ENCODE measurements at places on chromosomes 6 and 20.

DNA sequence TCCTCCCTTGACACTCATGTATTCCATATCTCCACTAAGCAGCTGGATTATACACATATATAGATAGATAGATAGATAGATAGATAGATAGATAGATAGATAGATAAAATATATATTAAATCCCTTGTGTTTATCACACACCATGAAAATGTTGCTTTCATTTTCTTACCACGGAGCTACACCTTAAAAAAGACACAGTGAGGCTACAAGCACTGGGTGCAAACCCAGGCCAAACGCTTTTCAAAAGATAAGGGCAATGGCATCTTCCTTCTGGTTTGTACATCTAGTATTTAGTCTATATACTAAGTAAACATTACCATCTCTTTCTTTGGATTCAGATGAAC is 377.1 kb downstream of the ESR1 start:
- no peak for DNase-seq

DNA sequence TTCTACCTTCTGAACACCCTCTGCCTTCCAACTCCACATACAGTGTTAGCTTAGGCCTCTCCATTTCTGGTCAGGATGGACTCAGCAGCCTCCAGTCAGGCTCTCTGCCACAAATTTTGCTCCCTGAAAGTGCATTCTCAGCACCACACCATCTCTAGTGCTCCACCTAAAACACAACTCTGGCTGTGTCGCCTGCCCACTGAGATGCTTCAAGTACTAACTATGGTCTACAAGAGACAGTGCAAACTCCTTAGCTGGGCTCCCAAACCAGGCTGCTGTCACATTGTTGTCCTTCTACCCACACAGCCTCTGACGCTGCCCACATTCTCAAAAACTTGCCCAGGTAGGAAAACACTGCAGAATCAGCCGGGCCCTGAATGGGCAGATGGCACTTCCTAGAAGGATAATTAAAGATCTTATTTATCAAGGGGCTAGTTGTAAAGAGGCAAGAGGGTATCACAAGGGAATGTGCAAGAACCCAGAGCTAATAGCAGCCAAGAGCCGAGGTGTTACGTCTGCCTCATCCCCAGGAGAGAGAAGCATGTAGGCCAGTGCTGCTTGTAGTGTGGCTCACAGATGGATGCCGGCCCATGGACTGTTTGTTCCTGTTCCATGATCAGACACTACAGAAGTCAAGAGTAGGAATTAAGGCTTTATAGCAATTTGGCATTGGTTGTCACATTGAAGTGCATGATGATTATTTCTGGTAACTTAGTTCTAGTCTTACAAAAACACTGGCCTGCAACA is 189.7 kb downstream of the LRFN2 start:
- DNase-seq: no peak

- DNase-seq: no peak
Observed at GRCh38 chr20:42775866-42776265, 413.8 kb downstream of the PTPRT start.

- DNase-seq: no peak
Observed at GRCh38 chr20:55540486-55540885, 464.8 kb downstream of the CBLN4 start.

DNA sequence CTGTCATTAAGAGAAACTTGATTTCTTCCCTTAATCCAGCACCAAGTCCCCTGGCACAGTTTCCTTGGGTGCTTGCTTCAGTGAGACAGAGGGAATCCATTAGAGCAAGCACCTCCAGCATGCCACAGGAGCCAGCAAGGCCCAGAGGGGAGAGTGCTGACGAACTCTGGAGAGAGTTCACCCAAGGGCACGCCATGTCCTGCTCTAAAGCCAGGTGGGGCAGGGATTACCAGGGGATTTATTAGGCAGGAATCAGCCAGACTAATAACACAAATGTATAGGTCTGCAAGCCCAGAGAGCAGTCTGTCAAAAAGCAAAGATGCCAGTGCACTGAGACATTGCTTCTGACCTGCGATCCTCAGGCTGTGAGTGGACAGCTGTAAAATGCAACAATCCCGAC is 155.4 kb upstream of the SYNDIG1 start:
- DNase-seq: no peak

GRCh38 chr6:71239694-71240093 is 48.9 kb upstream of the OGFRL1 start:
- DNase-seq: peak; percentile 59

GRCh38 chr6:35161266-35161665 is 20.1 kb upstream of the TCP11 start:
- DNase-seq: no peak

- no peak for DNase-seq
Observed at GRCh38 chr6:4153514-4153985, 18.2 kb upstream of the ECI2 start.

DNA sequence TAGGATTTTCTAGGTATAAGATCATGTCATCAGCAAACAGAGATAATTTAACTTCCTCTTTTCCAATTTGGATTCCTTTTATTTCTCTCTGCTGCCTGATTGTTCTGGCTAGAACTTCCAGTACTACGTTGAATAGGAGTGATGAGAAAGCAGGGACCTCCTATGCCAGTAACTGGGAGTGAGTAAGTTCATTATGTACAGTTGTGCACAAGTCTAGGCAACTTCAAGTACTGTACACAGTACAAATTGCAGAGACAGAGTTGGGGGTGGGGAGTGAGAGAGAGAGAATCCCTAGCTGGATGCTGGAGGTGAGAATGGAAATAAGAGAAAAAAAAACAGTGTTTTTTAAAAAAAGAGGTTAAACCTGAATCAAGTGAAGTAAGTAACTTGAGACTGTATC is 210.2 kb downstream of the MMUT start:
- no peak for DNase-seq

DNA sequence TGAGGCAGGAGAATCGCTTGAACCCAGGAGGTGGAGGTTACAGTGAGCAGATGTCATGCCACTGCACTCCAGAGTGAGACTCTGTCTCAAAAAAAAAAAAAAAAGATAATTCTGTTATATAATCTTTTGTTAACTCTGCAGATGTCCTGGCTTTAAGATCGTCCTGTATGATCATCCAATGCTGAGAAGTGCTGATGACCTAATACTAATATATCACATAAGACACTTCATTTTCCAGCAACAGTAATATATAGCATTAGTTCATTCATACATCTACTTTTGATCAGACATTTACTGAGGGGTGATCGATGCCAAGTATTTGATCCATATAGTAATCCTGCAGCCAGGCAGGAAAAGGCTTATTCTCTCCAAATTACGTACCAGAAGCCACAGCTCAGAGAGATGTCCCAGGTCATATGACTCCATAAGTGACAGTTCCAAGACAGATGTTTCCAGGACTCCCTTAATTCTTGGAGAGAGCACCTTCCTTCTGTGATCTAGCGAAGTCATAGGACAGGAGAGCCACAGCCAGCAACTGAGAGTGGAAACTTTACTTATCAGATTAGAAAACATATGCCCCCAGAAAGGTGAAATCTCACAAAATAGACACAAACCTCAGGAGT is 60.7 kb downstream of the SHLD1 start:
- no peak for DNase-seq

GRCh38 chr6:23218751-23219150 is 649.4 kb downstream of the HDGFL1 start:
- no peak for DNase-seq

GRCh38 chr6:108365478-108365877 is 70.6 kb downstream of the AFG1L start:
- peak; percentile 6 for DNase-seq

GRCh38 chr6:165704045-165704748 is 41.2 kb upstream of the PDE10A start:
- DNase-seq: peak; percentile 83

GRCh38 chr20:21520702-21521595 is 7.1 kb upstream of the NKX2-2 start:
- peak; percentile 4 for DNase-seq

DNA sequence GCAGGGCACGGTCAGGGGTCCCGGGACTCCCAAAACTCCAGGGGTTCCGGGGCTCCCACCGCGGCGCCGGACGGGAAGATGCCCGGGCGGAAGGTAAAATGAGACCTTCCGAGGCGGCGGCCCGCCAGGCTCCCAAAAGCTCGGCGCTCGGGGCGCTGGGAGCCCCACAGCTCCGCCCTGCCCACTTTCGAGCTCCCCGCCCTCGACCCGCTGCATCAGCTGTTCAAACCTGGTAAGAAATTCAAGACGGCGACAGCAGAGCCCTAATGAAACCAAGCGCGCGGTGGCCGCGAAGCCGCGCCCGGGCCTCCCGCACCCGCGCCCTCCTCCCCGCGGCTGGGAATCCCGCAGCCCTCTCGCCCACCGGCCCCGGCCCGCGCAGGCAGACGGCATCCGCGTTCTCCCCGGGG is 369 bp downstream of the SLC4A11 start:
- peak; percentile 18 for DNase-seq

GRCh38 chr20:1374246-1374645 is 18.6 kb downstream of the FKBP1A start:
- peak; percentile 65 for DNase-seq

- no peak for DNase-seq
Observed at GRCh38 chr6:36722879-36723278, 25.3 kb downstream of the RAB44 start.

- no peak for DNase-seq
Observed at GRCh38 chr6:45491874-45492273, 114.1 kb upstream of the SUPT3H start.

DNA sequence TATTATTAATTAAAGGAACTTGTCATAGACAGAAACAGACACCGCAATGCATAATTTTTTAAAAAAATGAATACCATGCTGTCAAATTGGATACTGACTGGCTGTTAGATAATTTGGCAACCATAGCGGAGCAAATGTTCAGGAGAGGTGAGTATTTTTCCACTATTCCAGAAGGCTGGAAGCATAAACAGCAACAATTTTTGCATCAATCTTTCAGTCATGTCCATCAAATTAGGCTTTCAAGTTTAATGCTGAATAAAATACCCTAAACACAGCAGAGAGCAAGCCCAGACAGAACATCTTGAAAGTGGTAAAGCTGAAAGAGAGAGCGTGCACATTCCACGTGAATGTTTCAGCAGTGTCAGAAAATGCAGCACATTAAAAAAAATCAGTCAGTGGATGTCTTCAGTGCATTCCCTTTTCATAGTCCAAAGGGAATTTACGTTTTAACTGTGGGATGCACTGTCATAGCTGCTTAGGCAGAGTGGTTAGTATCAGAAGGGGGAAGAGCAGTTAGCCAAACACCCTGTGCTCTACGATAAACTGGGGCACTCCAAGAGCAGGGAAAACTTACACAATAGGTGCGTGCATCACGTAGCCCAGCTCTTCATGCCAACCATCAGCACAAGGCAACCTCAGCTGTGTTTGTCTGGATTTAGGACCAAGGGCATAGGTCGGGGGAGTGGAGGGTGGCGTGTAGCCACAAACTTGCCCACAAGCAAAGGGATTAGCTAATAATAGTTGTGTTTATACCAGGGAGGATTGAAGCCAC is 116.2 kb upstream of the STMND1 start:
- peak; percentile 60 for DNase-seq

DNA sequence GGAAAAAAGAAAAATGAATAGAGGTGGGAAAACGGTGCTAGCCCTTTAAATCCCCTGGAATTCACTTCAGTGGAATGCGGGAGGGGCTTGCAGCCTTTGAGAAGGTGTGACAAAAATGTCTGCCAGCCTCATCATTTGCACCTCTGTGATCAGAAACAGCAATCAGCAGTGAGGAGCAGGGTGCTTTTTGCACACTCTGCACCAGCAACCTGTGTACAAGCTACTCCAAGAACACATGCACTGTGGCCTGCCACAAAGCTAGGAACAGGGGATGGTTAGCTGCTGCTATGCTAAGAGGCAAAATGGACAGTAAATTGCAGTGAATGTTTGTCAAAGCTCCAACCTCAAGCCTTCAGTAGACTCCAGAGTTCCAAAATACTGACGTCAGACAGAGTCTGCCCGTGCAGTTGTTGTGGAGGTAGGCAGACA is 29.7 kb downstream of the GINS1 start:
- no peak for DNase-seq

GRCh38 chr20:8972963-8973705 is 95.8 kb upstream of the PLCB4 start:
- DNase-seq: no peak

- no peak for DNase-seq
Observed at GRCh38 chr20:62659488-62660239, 17.4 kb downstream of the SLCO4A1 start.

DNA sequence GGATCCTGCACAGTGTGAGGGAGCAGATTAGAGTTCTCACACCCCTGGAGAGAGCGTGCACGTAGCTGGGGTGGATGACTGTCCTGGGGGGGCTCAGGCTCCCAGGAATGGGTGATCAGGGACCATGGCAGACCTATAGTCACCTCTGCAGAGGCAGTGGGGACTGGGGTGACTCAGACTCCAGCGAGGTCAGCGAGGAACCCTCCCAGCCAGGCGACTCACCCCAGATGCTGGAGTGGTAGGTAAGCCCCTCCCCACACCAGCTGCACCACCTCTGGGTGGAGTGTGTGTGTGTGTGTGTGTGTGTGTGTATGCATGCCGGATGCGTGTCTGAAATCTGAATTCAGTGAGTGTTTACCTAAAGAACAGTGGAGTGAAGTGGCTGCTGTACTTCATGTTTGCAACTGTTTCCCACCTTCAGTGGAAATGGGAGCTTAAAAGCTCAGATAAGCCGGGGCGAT is 17.4 kb upstream of the GTSF1L start:
- DNase-seq: peak; percentile 33

DNA sequence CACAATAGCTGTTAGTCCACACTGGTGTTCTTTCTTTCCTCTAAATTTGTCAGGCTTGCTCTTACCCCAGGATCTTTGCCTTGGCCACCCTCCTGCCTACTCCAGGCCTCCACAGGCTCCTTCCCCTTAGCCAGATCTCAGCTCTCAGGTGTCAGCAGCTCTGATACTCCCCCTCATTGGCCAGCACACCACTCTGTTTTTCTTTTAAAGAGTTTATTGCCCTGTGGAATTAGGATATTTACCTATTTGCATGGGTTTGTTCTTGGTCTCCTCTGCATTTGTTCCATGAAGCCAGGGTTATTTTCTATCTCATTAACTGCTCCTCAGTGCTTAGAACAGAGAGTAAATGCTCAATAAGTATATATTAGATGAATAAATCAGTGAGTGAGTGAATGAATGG is 36.8 kb downstream of the GCNT2 start:
- DNase-seq: no peak

GRCh38 chr20:17636523-17637412 is 45.3 kb downstream of the RRBP1 start:
- DNase-seq: no peak

DNA sequence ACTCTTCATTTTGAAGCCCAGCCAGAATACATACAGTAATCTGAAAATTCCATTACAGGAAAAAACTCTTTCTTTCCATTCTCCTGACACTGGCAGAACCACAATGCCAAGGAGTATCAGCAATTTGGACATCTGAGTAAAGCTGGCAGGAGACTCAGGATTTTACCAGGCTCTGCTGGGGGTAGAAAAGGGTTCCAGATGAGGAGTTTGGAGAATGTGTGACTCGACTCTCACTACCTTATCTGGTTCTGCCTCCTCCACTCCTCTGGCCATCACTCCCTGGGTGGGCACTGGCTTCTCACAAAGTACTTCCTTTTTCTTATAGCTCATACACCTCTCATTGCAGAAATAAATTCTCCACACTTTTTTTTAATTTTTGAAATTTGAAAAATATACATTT is 10.6 kb upstream of the WFDC8 start:
- DNase-seq: no peak
